Tibial nerve (tissue), 4 donors: ENCODE measurements at places on chromosomes 1 and 21. TPM values are rescaled to one million over a fixed set of nuclear protein-coding genes. Genes with fewer than 3 reads are reported as not detected.

DNA sequence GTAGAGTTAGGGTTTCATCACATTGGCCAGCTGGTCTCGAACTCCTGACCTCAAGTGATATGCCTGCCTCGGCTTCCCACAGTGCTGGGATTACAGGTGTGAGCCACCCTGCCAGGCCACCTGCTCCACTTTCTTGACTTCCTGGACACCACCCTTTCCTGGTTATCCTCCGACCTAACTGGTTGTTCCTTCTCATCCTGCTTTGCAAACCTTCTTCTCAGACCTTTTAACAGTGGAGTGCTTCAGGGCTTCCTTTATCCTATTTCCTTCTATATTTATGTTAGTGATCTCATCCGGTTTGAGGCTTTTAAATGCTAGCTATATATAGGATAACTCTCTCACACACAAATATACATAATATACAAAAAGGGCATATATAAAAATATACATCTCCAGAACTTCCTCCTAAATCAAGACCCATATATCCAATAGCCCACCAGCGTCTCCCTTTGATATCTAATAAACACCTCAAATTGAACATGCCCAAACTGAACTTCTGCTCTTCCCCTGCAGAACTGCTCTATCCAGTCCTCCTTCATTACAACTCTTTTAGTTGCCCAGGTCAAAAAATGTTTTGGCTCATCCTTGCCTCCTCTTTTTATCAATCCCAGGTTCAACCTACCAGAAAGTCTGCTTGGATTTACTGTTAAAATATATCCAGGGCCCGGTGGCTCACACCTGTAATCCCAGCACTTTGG, 19.5 kb upstream of the UQCRHL start:
- DNase-seq: no peak

Gene GBP6
- total RNA-seq: not detected

Gene LRRC3
- total RNA-seq: 3.8 TPM

DNA sequence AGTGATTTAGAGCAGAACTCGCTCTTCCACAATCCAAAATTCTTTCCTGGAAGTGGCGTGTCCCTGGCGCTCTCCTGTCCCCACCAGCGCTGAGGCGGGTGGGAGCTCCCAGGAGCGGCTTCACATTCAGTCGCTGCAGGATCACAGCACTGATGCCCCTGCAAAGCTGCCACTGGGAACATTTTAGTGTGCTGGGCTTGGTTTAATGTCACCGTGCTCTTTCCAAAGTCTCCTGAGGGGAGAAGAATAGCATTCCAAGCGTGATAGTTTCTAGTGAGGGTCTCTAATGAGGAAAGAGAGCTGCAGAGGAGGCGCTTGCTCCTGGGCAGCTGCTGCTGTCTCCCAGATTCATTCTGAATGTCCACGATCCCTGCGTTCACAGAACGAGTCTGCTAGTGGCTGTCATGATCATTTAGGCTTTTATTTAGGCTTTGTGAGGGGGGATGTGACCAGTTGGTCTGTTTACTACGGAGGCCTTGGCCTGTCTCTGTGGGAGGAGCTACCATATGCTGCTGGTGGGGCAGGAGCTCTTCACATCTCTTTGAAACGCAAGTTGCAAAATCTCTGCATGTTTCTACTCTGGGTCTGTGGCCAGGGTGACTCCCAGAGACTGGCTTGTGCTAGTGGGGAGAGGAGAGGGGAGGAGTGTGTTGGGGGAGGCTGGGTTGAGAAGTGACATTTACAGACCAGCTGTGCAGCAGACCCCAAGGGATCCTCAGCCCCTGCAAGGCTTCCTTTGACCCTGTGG, 23.4 kb downstream of the OLFML3 start:
- DNase-seq: no peak

- no peak for DNase-seq
Measured at GRCh38 chr1:6794164-6794563, 8.9 kb downstream of the CAMTA1 start.
